ENCODE measurements at places on chromosomes 2 and 18.
A peak's percentile ranks its signal among the peaks of the same experiment; 100 is the strongest.

GRCh38 chr2:198143793-198144192, 339.4 kb downstream of the PLCL1 start:
- DNase-seq = no peak

- DNase-seq = no peak
These were observed 138.8 kb upstream of the ID2 start for GRCh38 chr2:8543060-8543382.

GRCh38 chr2:217060951-217061547, 201.2 kb upstream of the TNP1 start:
- no peak for DNase-seq

DNA sequence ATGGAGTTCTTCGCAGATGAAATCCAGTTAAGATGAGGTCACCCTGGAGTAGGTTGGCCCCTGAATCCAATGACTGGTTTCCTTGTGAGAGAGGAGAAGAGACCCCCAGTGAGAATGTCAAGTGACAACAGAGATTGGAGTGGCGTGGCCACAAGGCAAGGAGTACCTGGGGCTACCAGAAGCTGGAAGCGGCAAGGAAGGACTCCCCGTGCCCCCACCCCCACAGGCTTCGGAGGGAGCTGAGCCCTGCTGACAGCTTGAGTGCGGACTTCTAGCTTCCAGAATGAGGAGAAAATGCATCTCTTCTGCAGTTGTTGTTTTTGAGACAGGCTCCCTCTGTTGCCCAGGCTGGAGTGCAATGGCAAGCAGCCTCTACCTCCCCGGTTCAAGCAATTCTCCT, 78.0 kb upstream of the HPCAL1 start:
- DNase-seq = no peak

- DNase-seq = no peak
These were observed 989.7 kb upstream of the CRIM1 start for GRCh38 chr2:35365859-35366258.

DNA sequence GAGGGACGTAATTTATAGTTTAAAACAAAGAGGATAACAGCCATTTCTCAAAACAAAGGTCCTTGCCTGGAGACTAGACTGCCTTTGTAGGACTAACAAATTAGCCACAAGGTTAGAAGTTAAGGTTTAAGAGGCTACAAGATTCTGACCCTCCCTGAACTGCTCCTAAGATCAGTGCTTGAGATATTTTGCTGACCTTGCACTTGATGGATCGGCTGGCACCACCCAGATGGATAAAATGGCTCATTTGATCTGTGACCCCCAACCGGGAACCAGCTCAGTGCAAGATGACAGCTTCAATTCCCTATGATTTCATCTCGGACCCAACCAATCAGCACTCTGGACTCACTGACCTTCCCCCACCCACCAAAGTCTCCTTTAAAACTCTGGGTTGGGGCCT, 3.7 kb upstream of the STARD7 start:
- DNase-seq = no peak

GRCh38 chr2:206805887-206806607, 40.6 kb downstream of the FASTKD2 start:
- DNase-seq = no peak

DNA sequence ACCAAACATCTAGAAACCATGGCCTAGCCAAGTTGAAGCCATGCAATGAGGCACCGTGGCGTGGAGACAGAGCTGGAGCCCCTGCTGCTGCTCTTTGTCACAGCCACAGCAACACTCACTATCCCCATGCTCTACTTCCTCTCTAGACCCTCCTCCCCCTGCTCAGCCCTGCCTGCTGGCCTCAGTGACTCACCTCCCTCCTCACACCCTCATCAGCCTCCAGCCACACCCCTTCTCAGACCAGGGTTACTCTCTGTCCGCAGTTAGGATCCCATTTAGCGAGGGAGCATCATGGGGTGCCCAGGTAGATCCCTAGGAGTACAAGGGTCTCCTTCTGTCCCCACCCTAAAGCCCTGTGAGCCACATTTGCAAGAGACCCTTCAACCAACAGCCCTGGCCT, 25.4 kb upstream of the SOX11 start:
- DNase-seq = no peak

GRCh38 chr2:128284037-128284441, 34.6 kb downstream of the HS6ST1 start:
- DNase-seq = no peak

- no peak for DNase-seq
These were observed 1.5 kb downstream of the XDH start for GRCh38 chr2:31413025-31413424.

DNA sequence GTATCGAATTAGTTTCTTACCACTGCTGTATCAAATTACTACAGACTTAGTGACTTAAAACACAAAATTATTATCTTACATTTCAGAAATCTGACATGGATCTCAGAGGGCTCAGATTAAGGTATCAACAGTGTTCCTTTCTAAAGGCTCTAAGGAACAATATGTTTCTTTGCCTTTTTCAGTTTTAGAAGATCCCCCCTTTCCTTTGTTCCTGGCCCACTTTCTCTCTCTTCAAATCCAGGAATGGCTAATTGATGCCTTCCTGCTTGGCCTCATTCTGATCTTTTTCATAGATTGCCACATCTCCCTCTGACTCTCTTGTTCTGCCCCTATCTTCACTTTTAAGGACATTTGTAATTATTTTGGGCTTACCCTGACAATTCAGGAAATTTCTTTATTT, 65.7 kb downstream of the LRP1B start:
- no peak for DNase-seq

DNA sequence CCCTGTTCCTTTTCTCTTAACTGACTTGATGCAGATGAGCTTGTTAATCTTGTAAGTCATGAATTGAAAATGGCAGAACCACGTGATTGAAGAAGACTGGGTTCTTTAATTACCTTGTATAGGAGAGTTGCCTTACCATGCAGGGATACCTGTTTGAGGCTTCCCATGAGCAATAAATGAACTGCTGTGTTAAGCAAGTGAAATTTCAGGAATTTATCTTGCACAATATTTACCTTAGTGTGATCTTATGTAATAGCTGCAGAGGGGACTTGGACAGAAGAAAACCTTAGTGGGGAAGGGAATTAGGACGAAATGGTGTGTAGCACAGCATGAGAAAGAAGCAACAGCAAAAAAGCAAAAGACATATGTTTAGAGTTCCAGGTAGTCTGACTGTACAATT, 384.0 kb upstream of the TMEFF2 start:
- no peak for DNase-seq

- DNase-seq = no peak
These were observed 617 bp downstream of the CCDC142 start for GRCh38 chr2:74481961-74482800.

DNA sequence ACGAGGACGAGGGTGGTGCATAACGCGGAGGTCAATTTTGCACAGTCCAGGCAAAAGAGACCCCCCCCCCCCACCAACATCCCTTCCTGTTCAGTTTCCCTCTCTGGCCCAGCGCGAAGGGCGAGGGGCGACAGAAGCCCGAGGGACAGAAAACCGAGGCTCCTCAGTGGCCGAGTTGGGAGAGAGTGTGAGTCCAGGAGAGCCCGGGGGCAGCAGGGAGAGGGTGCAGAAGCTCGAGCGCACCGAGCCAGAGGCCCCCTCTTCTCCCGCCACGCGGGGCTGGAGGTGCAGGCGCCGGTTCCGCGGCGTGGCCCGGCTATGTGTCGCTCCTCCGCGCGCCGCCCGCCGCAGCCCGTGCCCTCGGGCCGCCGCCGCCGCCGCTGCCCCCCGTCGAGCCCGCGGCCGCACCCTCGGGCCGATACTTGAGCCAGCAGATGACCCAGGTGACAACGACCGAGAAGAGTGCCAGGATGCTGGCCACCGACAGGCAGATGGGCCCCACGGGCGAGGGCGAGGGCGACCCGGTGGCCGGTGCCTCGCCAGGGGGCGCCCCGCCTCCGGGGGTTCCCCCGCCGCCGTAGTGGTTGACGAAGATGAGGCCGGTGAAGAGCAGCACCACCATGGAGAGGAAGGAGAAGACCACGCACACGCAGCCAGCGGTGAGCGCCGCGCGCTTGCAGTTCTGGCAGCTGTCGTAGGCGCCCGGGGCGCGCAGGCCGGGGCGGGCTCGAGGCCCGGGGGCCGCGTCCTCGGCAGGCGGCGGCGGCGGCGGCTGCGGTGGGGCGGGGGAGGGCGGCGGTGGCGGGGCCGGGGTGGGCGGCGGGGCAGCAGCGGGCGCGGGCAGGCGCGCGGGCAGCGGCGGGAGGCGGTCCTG, 20.2 kb upstream of the PAX3 start:
- peak; percentile 23 for DNase-seq

GRCh38 chr2:135745545-135745944, 3.9 kb downstream of the UBXN4 start:
- DNase-seq = no peak

GRCh38 chr2:160494201-160494644, 616 bp upstream of the RBMS1 start:
- DNase-seq = no peak

Data from T1000 (cell line).